ENCODE measurements at places on chromosomes 1 and 21.

DNA sequence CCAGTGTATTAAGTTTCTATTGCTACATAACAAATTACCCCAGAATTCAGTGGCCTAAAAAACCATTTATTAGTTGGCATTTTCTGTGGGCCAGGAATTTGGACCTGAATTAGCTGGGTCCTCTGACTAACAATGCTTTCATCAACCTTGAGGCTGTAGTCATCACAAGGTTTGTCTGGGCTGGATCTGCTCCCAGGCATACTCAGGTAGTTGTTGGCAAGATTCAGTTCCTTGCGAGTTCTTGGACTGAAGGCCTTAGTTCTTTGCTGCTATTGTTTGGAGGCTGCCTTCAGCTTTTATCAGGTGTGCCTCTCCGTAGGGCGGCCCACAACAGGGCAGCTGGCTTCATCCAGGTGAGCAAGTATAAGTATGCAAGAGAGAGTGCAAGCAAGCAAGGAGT lies 31.4 kb upstream of the DEPDC1 start:
- no peak for DNase-seq

GRCh38 chr1:56921479-56921878 lies 44.3 kb downstream of the C8B start:
- no peak for DNase-seq

DNA sequence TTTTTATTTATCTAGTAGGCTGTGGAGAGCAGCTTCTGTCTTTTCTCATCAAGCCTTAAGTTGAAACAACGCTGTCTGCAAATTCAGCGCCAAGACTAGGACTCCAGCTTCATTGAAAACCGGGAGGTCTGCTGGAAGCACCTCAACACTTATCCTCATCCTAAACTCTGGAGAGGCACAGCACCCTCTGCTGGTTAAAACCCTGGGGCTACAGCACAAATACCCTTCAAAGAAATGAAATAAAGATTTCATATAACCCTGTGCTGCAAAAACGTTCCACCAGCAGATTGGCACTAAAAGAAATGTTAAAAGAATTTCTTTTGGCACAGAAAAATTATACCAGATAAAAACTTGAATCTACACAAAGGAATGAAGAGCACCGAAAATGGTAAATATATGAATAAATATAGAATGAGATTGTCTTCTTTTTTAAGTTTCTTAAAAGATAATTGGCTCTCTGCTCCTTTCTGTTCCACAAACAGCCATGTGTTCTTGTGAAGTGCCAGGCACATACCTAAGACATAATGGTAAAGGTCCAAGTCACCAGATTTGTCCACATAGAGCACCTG lies 227.7 kb upstream of the SAMSN1 start:
- no peak for DNase-seq

DNA sequence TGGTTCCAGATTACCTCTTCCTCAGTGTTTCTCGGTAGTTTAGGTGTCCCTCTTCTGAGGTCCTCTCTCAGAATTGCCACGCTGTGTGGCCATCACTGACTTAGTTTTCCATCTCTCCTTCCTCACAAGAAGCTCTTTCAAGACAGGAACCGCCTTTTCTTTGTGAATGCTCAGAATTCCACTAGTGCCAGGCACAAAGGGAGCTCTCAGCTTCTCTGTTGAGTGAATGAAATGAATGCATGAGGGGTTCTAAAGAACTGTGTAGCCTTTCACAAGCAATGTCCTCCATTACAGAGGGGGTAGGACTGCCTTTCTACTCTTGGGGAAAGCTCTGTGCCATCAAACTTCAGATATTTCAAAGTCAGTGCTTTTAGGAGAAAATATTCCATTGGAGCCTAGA lies 546.8 kb downstream of the RWDD3 start:
- DNase-seq: no peak

- no peak for DNase-seq
Measured at GRCh38 chr1:221206076-221206475, 326.8 kb downstream of the HLX start.

- DNase-seq: no peak
Measured at GRCh38 chr1:152164517-152165136, 5.6 kb upstream of the RPTN start.

DNA sequence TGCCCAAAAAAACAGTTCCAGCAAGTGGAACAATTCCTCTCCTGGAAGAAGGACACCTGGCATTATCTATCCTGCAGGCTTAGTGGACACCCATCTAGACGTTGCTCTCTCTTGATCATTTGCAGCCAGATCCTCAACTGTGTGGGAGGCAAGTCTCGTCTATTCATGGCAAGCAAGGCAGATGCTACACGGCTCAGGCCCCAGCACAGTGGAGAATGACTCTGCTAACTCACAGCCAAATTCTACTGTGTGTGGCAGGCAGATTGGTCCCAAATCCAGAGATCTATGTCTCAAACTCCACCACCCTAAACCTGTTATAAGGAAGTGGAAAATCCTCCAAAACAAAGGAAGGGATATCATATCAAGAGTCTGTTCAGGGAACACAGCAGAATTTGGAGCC lies 7.0 kb downstream of the TNNT2 start:
- DNase-seq: no peak

GRCh38 chr1:210117681-210118170 lies 114.9 kb upstream of the SERTAD4 start:
- DNase-seq: no peak

DNA sequence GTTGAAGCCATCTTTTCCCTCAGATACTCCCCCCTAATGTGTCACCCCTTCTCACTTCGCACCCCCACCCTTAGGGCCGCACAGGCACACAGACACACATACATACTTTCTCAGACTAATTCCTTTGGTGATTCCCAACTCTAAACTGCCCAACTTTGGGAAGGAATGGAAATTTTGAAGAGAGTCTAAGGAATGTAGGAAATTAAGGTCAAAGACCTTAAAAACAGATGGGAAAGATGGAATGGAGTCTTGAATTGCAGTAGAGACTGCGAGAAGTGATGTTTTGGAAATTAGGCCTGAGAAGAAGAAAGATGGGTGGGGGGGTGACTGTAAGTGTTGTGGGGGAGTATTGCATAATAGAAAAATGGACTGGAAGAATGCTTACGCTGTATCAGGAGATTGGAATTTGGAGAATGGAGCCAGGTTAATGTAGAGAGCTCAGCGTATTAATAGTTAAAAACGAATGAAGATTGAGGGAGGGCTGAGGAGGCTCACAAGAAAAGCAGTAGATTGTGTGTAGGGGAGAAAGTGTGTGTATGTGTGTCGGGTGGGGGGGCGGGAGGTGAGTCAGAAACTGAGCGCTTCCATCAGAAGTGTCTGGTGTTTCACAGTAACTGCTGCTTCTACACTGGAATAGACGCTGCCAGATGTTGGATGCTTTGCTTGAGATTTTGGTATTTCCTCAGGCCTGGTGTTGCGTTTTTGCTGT lies 1.7 kb downstream of the PIP5K1A start:
- DNase-seq: peak; percentile 61

DNA sequence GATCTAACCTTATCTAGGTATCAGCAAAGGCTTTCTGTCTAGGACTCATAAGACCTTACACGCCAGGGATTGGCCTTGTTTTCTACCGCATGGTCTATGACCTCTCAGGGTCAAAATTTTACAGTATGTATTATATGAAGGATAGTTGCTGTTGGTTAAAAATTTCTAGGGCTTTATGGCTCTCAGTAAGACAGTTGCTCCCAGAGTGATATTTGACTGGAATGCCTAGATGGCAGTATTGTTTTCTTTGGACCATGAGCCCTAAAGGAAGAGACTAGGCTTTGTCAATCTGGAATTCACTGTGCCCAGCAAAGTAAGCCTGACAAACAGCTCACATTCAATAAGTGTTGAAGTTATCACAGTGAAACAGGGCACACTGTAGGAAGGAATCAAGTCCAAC lies 37.6 kb downstream of the C1orf87 start:
- DNase-seq: no peak

DNA sequence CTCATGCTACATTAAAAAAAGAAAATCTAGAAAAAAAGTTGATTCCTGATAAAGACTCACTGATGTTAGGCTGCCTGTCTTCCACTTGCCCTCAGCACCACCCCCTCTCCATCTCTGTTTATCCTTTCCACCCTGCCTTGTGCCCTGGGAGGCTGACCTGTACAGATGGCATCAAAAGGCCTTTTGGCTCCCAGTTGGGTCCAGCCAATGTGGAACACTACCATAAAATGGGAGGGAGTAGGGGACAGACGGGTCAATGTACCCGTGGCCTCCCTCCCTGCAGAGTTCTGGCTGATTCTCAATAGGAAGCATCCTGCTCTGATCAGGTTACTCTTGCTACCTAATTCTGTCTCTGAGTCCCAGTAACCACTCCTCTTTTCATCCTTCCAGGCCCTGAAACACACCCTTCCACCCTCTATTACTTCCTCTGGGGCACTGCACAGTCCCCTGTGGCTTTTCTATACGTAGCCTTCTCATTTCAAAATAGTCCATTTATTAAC lies 300.0 kb downstream of the HHIPL2 start:
- no peak for DNase-seq

- DNase-seq: no peak
Measured at GRCh38 chr1:84692391-84692790, 2.1 kb upstream of the SSX2IP start.

- DNase-seq: no peak
Measured at GRCh38 chr1:84973498-84974334, 23.2 kb downstream of the MCOLN2 start.

- DNase-seq: no peak
Measured at GRCh38 chr21:32279377-32279680, 480 bp upstream of the MIS18A start.

- no peak for DNase-seq
Measured at GRCh38 chr1:24094554-24094953, 17.4 kb downstream of the MYOM3 start.

GRCh38 chr1:248372394-248372793 lies 3.2 kb upstream of the OR2T6 start:
- no peak for DNase-seq

- peak; percentile 42 for DNase-seq
Measured at GRCh38 chr1:110433803-110434202, 17.1 kb upstream of the PROK1 start.

DNA sequence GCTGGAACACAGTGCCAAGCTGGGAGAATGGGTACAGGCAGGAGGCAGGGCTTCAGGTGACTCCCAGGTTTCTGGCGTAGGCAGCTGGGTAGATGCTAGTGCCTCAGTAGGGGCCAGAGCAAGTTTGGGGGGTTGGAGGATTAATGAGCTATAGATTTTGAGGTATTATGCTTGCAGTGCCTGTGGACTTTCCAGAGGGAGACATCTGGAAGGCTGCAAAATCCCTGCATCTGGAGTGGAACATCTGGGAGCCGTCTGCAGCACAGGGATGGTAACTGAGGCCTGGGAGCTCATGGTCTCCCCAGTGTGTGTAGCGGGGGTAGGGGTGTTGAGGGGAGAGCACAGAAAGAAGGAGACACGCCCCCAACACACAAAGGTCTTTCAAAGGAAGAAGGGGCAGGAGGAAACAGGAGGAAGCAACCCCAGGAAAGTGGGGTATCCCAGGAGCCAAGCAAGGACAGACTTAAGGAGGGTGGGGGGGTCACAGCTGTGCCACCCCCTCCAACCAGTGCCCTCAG lies 2.2 kb upstream of the PDZK1IP1 start:
- DNase-seq: no peak

DNA sequence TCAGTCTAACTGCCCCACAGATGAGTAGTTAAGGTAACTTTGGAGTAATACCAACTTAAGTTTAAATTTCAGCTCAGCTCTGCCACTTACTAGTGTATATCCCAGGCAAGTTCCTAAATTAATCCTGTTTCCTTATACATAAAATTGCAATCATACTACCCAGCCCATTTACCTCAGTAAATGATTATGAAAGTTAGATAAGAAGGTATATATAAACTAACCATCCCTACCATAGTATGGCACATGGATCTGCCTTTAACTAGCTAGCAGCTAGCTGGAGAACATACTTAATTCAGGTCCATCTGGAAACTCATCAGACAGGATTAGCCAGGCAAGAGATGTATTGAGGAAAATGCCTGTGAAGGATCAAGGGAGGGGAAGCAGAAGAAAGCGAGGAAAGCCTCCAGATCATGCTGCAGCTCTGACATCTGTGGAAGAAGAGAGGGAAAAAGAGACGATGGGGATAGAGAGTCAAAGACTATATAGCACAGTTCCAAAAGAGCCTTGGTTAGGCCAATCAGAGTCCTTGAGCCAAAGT lies 8.0 kb upstream of the JAK1 start:
- DNase-seq: no peak

DNA sequence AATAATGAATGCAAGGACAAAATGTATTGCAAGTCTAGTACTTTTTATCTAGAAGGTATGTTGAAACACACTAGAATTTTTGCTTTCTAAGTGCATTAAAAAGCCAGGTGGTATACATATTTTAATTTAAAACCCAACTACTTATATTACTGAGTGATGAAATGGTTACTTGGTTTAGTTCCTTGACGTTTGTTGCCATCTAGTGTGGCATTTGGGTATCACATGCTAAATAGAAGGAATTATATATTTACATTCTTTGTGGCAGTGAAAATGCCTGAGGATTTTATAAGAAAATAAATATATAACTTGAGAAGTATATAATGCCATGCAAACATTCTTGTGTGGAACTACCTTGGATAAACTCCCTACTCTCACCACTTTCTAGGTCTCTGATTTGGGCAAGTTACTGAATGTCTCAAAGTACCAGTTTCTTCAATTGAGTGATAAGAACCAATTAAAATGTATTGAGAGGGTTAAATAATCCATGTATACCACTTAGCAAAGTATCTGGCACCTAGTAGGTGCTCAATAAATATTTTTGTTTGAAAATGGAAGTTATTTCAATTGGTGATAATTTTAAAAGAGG lies 69.6 kb downstream of the SDCCAG8 start:
- DNase-seq: peak; percentile 12

GRCh38 chr1:31517301-31517700 lies 59.0 kb upstream of the TINAGL1 start:
- DNase-seq: no peak

DNA sequence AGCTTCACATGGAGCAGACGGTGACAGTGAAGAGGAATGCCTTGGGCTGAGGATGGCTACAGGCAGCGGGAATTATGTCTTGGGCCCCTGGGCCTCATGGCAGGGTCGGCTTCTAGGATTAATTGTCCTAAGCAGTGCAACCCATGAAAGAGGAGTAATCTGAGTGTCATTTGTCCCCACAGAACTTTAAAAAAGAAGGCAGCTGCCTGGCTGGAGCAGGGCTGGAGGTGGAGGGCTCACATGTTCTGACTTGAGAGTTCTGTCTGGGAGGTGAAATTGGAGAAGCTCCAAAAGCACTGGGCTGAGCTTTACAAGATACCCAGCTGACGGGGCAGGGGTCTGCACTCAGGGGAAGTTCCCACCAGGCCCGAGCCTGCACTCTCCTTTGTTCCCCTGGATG lies 22.6 kb downstream of the CACNA1S start:
- no peak for DNase-seq

- no peak for DNase-seq
Measured at GRCh38 chr1:11456965-11457364, 22.0 kb upstream of the DISP3 start.

DNA sequence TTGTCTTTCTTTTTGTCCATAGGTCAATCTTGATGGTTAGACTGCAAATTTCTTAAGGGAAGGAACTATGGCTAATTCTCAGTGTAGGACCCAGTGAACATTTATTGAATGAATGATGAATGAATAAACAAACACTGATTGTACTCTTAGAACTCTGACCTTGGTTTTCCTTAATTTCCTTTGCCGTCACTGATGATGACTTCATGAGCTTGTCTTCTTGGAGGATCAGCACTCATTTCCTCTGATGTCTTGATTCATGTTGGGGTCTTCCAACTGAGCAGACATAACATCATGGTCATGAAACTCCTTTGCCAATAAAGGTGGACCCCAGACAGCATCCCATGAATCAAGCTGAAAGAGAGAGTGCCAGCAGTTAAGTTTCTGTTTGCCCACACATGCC lies 96.3 kb downstream of the PLPP3 start:
- no peak for DNase-seq
